Spleen (tissue), 13 donors: ENCODE measurements at places on chromosomes 12 and 14. TPM values are rescaled to one million over a fixed set of nuclear protein-coding genes. Genes with fewer than 3 reads are reported as not detected.

The GOLGA3 gene
- total RNA-seq = 51.3 TPM

The TNFRSF1A gene
- 210 TPM for total RNA-seq

The PROX2 gene
- not detected for total RNA-seq

The GLIPR1L1 gene
- total RNA-seq = not detected

The PRICKLE1 gene
- 73.0 TPM for total RNA-seq

The RTN1 gene
- total RNA-seq = 64.1 TPM

The TEAD4 gene
- 21.4 TPM for total RNA-seq

The RNASE3 gene
- 1.4 TPM for total RNA-seq

The BLOC1S1 gene
- 129 TPM for total RNA-seq

The GPR162 gene
- 3.4 TPM for total RNA-seq

The CMA1 gene
- not detected for total RNA-seq

The KRT6C gene
- total RNA-seq = not detected

The SAMD15 gene
- 0.79 TPM for total RNA-seq

- DNase-seq = no peak
Measured at GRCh38 chr12:112330706-112331105, 51.5 kb downstream of the HECTD4 start.

- no peak for DNase-seq
Measured at GRCh38 chr14:95953111-95953724, 76.6 kb downstream of the TUNAR start.

DNA sequence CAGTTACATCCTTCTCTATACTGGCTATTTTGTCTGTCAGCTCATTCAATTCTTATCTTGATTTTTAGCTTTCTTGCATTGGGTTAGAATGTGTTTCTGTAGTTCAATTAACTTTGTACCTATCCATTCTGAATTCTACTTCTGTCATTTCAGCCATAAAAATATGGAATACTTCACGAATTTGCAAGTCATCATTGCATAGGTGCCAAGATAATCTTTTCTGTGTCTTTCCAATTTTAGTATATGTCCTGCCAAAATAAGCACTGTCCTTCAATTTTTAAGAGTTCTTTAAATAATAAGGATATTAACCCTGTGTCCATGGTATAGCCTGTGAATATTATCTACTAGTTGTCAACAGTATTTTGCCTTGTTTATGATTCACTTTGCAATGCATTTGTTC is 665.7 kb upstream of the MDGA2 start:
- no peak for DNase-seq

DNA sequence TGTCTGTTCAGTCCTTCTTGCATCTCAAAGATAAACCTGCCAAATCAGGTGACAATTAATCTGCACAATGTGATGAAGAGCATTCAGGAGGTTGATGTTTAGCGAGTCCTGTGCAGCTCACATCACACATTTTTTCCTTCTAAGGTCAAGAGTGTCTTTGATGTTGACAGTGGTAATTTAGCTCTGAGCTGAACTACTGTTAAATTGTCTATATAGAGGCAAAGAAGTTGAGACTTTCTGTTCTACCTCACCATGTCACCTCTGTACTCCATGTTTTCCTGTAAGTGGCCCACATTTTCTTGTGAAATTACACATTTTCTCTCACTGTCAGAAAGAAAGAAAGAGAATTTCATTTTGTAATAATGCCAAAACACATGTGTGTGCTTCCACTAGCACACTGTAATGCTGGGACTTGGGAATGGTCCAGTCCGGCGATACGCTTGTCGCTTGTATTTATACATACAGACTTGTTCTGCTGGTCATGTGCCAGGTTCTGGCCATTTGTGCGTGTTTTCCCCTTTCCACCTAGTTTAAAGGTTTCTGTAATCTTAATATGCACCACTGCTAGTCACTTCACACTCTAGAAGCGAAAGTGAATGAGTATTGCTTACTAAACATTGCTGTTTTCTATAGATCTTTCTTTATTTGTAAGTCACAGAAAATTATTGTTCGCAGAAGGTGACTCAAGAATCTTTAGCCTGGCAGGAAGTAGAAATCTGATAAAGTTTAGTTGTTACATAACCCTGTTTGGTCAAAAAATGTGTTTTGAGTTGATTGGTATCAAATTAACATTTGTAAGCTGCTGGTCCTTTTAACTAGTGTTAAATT is 328.9 kb downstream of the TMTC2 start:
- no peak for DNase-seq

GRCh38 chr12:43736927-43737440 is 21.6 kb downstream of the PUS7L start:
- DNase-seq = no peak

DNA sequence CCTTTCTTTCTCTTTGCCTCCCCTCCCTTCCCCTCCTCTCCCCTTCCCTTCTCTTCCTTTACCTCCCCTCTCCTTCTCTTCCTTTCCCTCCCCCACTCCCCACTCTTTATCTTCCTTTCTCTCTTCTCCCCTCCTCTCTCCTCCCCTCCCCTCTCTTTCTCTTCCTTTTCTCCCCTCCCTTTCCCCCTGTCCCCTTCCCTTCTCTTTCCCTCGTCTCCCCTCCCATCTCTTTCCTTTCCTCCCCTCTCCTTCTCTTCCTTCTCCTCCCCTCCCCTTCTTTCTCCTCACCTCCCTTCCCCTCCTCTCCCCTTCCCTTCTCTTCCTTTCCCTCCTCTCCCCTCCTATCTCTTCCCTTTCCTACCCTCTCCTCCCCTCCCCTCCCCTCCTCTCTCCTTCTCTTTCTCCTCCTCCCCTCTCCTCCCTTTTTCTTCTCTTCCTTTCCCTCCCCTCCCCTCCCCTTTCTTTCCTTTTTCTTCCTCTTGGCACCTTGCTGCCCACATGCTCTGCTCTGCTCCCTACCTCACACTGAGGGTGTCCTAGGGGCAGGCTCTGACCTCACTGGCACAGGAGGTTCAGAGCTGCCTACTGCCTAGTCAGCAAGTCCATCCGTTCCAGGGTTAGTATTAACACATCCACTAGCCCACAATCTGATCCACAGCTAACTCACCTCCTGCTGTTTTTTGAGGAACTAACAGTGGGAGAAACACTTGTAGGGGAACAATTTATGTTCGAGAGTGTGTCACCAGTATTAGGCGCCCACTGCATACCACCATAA is 101.0 kb downstream of the NUAK1 start:
- no peak for DNase-seq

DNA sequence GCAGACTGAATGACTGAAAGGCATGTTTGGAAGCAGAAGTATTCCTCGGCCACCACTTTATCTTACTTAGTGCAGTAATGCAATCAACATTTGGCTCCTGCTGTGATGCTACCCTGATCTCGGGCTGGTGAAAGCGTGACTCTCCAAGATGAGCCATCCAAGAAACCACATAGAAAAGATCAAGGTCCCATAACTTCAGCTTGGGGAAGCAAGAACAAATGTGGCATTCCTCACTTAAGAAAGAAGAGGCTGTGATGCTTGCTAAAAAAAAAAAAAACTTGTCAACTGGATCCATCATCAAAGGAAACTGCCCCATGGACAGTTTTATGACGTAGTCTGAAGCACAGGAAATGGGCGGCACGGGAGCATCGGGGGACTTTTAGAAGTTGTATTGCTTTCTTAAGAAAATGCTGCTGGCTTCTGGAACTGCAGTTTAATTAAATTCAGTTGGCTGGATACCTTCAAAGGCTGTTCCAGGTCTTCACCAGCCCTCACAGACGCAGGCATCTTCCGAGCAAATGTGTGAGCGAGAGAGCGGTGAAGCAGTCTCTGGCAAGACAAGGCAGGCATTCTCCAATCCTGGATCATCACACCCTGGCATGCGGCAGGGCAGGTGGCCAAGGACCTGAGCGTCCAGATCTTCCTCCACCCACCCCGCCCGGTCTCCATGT is 38.2 kb upstream of the MAP1LC3B2 start:
- DNase-seq = no peak

- DNase-seq = no peak
Measured at GRCh38 chr12:98724384-98725155, 79.5 kb downstream of the APAF1 start.

GRCh38 chr12:59699421-59700152 is 103.8 kb downstream of the SLC16A7 start:
- no peak for DNase-seq

DNA sequence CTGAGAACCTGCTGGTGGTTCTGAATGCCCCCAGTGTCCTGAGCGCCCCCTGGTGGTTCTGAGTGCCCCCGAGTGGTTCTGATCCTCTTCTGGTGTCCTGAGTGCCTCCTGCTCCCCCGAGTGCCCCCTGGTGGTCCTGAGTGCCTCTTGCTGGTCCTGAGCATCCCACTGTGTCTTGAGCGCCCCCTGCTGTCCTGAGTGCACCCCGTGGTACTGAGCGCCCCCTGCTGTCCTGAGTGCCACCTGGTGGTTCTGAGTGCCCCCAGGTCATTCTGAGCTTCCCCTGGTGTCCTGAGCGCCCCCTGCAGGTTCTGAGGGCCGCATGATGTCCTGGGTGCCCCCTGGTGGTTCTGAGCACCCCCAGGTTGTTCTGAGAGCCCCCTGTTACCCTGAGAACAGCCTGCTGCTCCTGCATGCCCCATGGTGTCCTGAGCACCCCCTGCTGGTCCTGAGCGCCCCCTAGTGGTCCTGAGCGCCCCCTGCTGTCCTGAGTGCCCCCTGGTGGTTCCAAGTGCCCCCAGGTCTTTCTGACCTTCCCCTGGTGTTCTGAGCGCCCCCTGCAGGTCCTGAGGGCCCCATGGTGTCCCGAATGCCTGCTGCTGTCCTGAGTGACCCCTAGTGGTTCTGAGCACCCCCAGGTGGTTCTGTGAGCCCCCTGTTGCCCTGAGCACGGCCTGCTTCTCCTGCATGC is 1165.4 kb downstream of the TMEM121 start:
- DNase-seq = peak; percentile 78

GRCh38 chr14:57652769-57653168 is 159.1 kb upstream of the CCDC198 start:
- DNase-seq = no peak

GRCh38 chr12:50934981-50935807 is 17.1 kb upstream of the HIGD1C start:
- DNase-seq = no peak

- no peak for DNase-seq
Measured at GRCh38 chr12:19964549-19964948, 403.8 kb upstream of the PDE3A start.

GRCh38 chr12:107436376-107436775 is 249.2 kb upstream of the PWP1 start:
- peak; percentile 4 for DNase-seq

DNA sequence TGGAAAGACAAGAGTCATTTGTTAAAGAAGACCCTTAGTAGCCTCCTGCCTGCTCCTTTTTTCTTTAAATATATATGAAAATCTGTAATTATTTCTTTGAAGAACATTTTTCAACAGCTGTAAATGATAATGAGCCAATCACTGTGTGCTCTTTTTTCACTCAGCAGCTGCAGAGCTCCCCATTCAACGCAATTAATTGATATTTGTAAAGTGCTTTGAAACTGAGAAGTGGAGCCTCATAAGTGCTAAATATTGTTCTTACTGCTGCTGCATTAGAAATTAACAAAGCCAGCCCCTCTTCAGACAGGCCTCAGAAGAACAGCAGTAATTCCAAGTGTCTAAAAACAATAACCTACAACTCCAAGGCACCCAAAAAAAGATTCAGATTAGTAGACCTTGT is 224.3 kb downstream of the GXYLT1 start:
- no peak for DNase-seq

GRCh38 chr12:101616027-101616494 is 21.3 kb downstream of the MYBPC1 start:
- no peak for DNase-seq

DNA sequence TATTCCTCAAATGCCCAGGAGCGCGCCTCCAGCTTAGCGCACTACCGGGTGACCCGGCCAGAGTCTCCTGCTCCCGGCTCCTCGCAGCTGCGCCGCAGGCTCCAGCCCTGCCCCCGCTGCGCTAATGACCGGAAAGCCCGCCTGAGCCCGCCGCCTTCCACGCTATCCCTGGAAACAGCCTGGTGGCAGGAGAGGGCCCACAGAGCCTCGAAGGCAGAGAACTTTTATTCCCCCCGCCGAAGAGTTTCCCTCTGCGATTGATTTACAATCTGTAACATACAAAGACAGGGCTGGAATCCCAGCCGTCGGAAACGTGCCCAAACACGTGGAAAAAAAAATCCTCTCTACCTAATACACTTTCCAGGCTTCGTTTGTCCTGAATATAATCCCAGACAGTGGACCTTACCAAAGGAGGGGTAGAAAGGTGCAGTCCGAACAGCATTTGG is 1.5 kb downstream of the COL2A1 start:
- DNase-seq = no peak

GRCh38 chr14:102731871-102732800 is 45.1 kb upstream of the TRAF3 start:
- no peak for DNase-seq

DNA sequence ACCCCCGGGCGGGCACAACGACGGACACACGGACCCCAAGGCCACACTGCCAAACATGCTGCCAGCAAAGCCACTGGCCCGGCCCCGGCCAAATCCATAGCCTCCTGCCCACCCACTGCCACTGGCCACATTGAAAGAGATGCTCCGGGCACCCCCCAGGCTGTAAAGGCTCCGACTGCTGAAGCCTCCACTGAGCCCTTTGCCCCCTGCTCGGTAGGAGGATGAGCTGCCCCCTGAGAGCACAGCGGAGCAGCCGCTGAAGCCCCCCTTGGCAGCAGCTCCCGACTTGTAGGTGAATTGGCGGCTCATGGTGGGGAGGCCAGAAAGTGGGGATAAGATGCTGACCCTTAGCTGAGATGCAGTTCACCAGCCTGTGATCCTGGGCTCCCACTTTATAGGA is at the start of gene KRT73:
TSS of gene KRT73 (minus strand) at position 344 of the 400 bp plus-strand sequence. CDS start at position 309, 35 bp downstream.
- DNase-seq = no peak

GRCh38 chr12:124646385-124647230 is 79.2 kb upstream of the NCOR2 start:
- DNase-seq = no peak

DNA sequence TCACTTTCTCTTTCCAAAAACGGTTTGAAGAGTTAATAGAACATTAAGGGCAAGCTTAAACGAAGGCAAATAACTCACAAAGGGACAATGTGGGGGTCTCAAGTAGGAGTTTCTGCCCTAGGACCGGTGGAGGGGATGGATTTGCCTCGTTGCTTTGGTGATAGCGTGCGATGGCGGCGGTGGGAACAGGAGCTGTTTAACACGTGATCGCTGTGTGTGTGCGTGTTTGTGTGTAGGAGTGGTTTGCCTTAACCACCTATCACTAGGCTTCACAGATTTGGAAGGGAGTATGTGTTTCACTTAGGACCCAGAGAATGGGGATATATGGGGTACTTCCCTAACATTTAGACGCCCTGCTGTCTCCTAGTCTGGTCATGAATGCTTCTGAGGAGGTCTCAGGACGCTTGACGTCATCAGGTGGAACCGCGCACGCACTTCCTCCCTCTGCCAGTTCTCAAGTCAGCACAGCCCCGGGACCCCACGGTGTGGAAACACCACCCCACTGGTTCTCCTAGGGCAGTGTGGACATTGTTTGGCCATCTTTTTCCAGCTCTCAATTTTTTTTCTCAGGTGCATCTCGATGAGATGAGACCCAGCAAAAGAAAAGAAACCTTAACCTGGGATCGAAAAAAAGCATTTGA is 231.2 kb downstream of the ATP23 start:
- no peak for DNase-seq
